ENCODE measurements at places on chromosomes 6 and 20.
A peak's percentile ranks its signal among the peaks of the same experiment; 100 is the strongest.

- DNase-seq, result no peak
These were observed 631.1 kb upstream of the GJE1 start for GRCh38 chr6:141501616-141502015.

- no peak for DNase-seq
These were observed 106.1 kb upstream of the ASF1A start for GRCh38 chr6:118787724-118788423.

DNA sequence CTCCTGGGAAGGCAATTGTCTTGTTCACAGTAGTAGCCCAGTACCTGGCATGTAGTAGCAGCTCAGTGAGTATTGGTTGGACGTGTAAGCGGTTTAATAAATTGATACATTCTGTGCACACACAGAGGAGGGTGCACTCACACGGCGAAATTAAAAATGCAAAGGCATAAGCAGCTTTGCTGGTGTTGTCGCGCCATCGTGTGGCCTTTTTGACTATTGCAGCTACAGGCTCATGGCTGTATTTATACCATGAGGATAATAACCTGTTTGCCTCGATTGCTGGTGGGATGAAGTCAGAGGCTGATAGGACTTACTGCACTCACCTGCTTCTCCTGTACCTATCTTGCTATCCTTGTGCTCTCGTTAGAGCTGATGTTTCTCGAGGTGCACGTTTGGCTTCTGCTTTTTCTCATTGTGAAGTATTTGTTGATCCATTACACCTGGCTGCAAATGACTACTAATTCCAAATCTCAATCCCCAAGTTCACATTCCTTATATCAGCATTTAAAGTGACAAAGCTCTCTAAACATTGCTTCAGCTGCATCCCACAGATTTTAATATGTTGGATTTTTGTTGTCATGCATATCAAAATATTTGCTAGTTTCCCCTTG, 61.5 kb downstream of the TBXT start:
- peak; percentile 82 for DNase-seq

- no peak for DNase-seq
These were observed 56.1 kb upstream of the FOXC1 start for GRCh38 chr6:1553562-1554083.

- no peak for DNase-seq
These were observed 285.2 kb downstream of the UST start for GRCh38 chr6:149031859-149032598.

DNA sequence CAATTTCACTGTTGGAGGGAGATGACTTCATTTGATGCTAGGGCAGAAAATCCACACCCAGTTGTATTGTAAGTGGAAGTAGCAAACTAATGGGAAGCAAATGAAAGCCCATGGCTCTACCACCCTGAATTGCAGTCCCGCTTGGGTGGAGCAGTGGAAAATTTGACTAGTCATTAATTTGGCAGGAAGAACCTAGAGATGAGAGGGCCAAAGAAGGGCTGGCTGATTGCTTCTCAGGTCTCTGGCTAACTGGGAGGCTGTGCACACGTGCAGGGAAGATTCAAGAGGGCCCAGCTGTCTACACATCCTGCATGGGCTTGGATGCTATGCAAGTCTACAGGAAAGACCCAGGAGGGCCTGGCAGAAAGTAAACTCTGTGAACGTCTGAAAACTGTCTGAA, 466.2 kb downstream of the TFAP2A start:
- DNase-seq, result no peak

DNA sequence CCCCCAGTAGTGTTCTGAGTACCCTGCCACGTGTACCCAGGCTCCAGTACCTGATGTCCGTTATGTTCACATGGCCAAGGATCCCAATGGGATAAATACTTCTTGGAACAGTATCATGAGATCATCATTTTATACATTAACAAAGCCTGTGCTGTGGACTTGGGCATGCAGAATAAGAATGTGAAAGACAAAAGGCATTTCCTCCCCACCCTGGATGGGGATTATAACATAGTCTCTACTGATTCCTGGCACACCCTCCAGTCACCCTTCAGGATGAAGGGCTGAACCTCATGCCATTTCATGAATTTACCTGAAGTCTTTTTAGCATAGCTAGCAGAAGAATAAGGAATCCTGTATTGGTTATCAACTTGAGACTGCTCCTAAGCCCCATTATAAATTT, 2.8 kb downstream of the TNFRSF21 start:
- DNase-seq, result no peak

- no peak for DNase-seq
These were observed 8.3 kb downstream of the FGD2 start for GRCh38 chr6:37013516-37014491.

- no peak for DNase-seq
These were observed 869.7 kb downstream of the PHF3 start for GRCh38 chr6:64505312-64505711.

GRCh38 chr20:46630306-46630705, 21.0 kb downstream of the SLC13A3 start:
- no peak for DNase-seq

- no peak for DNase-seq
These were observed 17.5 kb downstream of the ELMO2 start for GRCh38 chr20:46388937-46389336.

DNA sequence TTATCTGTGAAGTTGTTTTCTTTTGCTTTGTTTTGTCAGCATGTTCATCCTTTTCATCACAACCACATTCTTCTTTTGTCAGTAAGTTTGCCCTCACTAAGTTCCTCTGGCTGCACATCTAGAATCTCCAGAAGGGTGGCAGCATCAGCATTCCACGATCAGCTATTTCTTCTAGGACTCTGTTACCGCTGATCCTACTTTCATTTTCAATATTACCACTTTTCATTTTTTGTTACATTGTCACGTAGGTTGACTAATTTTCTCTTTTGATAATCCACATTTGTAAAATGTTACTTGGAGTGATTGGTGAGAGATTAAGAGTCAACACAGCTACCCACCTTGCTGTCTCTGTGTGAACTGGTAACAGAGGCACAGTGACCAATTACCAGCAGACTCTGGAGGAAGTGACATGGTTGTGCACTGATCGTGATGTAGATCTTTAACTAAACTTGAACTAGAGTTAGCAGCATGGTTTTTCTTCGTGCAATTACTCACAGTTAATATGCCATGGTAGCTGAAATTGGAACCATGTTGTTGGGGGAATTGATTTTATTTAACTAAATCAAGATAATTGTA, 307.9 kb upstream of the SLC35B3 start:
- no peak for DNase-seq

- DNase-seq, result no peak
These were observed 200.5 kb upstream of the PCSK2 start for GRCh38 chr20:17026346-17026745.

- DNase-seq, result no peak
These were observed 28.9 kb upstream of the ZNF292 start for GRCh38 chr6:87126501-87126900.

DNA sequence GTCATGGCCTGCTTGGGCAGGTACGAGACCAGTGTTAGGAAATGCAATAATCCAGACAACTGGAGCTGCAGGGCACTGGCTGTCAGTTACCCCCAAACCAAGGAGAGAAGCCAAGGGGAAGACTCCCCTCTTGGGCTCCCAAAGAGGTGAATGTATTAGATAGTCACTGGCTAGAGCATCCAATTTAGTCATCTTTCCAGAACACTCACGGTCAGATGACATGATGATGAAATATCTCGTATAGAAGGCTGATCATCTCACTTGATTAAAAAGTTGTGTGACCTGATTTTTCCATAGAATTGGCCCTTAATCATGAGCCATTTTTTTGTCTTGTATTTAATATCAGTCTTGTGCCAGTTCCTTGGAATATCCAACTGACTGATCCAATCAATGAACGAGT, 40.7 kb downstream of the SLC22A3 start:
- no peak for DNase-seq

GRCh38 chr20:46296526-46297250, 11.6 kb downstream of the CDH22 start:
- peak; percentile 58 for DNase-seq

- DNase-seq, result no peak
These were observed 66.0 kb upstream of the ADGRG6 start for GRCh38 chr6:142235791-142236190.

DNA sequence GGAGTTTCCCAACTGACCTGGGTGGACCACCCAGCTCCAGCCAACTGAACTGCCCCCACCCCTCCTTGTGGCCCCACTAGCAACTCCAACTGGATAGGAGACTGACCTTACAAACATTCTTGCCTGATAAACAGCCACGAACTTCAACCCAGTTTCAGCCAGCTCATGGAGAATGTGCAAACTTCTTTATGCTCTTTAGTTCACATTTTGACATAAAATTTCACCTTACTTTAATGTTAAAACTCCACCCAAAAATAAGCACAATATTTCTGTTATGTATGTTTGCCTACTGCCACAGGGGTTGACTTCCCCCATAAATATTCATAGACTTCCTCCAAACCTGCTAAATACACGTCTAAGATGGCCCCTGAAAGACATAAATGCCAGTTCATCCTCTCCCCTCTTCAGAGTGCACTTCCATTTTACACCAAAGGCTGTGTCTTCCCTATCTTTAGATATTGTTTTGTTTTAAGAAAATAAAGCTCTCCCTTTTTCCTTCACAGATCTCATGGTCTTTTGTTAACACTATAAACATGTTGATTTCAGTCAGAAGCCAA, 643.7 kb downstream of the EPM2A start:
- DNase-seq, result no peak

DNA sequence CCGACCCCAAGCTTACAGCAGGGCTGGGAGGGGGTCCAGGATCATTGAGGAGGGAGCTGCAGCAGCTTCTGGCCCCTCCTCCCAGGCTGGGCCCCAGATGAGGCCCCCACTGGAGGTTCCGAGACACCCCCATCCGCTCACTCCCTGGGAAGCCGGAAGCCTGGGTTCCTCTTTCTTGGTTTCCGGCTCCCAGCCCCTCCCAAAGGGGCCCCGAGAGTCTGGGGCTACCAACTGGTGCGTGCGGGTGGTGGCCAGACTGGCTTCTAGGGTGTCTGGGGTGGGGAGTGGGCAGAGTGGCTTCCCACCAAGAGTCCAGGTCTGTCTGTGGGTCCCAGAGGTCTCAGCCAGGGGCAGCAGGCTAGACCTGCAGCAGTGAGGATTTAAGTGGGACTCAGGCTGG, 2.2 kb downstream of the RGS19 start:
- no peak for DNase-seq

GRCh38 chr6:161265975-161266374, 7.9 kb downstream of the AGPAT4 start:
- DNase-seq, result no peak

- DNase-seq, result no peak
These were observed 27.2 kb downstream of the PNPLA1 start for GRCh38 chr6:36297051-36297450.

DNA sequence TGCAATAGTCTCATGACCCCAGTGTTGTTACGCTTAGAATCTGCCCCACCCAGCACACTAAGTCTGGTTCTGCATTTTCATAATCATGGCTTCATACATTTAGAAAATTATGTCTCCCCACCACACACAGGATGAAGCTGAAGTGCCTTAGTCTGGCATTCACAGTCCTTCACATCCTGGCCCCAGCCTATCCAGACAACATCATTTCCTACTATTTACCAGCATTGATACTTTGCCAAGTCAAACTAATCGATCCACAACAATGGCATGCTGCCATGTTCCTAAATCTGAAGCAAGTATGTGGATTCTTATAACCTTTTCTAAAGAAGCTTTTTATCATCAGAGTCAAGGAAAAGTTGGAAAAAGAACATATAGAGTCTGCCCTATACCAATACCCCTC, 132.4 kb upstream of the FBXL4 start:
- no peak for DNase-seq

GRCh38 chr20:44537993-44538392, 16.1 kb upstream of the SERINC3 start:
- no peak for DNase-seq

GRCh38 chr20:40763646-40764295, 74.7 kb upstream of the MAFB start:
- peak; percentile 59 for DNase-seq

- no peak for DNase-seq
These were observed 11.1 kb downstream of the NRN1 start for GRCh38 chr6:5995658-5995948.

GRCh38 chr20:62052336-62052841, 13.3 kb downstream of the TAF4 start:
- no peak for DNase-seq

DNA sequence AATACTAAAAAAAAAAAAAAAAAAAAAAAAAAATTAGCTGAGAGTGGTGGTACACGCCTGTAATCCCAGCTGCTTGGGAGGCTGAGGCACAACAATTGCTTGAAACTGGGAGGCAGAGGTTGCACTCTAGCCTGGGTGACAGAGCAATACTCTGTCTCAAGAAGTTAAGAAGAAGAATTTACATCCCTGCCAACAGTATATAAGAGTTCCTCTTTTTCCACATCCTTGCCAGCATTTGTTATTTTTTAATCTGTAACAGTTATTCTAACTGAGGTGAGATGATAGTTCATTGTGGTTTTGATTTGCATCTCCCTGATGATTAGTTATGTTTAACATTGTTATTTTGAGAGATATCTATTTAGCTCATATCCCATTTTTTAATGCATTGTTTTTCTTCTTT, 20.3 kb upstream of the DYNLRB1 start:
- DNase-seq, result no peak

- no peak for DNase-seq
These were observed 30.9 kb downstream of the ZFP64 start for GRCh38 chr20:52160621-52161204.

DNA sequence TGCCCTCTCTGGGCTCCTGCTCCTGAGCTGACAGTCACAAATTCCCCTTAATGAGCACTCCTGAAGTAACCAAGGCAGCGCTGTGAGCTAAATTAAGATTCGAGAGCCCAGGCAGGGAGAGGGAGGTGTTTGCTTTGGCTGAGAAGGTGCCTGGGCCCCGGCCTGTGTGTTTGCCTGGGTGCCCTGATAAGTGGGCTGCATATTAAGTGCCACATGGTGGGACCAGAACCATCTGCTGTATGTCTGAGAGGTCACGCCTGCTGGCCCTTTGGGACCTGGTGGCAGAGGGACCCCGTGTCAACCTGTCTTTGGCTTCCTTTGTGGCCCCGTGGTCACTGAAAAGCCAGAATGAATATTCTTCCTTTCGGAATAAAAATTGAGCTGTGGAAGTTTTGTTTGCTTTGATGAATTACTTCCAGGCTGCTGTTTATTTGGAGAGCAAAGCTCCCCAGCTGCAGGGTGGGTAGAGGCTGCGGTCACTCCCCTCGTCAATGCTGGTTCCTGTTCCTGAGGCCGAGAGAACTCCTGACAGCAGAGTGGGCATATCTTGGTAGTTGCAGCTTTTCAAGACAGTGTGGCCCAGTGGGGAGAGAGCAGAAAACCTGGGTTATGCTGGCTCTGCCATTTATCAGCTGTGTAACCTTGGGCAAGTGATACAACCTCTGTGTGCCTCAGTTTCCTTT, 17.5 kb upstream of the KCNK16 start:
- no peak for DNase-seq

DNA sequence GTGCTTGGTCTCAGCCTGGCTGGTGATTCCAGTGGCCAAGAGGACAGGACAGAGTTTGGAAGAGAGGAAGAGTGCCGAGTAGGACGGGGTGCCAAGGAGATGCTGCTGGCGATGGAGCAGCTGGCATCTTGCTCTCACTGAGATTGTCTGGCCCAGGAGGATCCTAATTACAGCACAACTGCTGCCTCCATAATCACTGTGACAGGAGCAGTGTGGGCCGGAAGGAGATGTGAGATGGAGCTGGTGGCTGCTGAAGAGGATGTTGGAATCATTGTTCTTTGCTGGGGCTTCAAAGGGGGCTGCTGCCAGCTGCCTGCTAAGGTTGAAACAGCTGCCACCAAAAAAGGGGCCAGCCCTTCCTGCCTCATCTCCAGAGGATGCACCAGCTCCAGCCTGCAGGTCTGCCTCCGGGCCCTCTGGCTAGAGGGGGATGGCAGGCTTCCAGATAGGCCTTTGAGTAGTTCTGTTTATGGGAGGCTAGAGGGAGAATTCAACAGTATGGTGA, 214.4 kb downstream of the RNF144B start:
- DNase-seq, result peak; percentile 75

All from posterior cingulate gyrus (tissue), 11 donors.